Trophoblast cell (in vitro differentiated cells and primary cell): ENCODE measurements at places on chromosomes 5 and 9.

DNA sequence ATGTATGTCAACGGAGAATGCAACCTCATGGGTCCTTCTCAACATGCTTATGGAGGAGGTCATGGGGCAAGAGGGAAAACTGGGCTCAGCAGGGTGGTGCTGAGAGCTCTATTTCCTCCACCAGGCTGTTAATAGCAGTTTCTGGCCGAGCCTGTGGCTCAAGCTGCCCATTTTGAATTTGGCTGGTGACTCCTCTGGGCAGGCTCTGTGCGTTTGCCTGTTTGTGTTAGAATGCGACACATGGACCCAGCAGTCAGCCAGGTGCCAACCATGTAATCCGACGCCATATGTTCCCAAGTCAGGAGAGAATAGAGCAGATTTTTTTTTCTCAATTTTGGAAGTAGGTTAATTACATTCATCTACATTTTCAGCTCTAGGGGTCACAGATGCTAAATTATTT lies 387.7 kb upstream of the CLINT1 start:
- DNase-seq = no peak

- DNase-seq = no peak
These were observed 198.8 kb downstream of the AUH start for GRCh38 chr9:91162784-91163443.

- no peak for DNase-seq
These were observed 4.4 kb downstream of the LRRC8A start for GRCh38 chr9:128886211-128886891.

- no peak for DNase-seq
These were observed 65.7 kb upstream of the C6 start for GRCh38 chr5:41279040-41279439.

DNA sequence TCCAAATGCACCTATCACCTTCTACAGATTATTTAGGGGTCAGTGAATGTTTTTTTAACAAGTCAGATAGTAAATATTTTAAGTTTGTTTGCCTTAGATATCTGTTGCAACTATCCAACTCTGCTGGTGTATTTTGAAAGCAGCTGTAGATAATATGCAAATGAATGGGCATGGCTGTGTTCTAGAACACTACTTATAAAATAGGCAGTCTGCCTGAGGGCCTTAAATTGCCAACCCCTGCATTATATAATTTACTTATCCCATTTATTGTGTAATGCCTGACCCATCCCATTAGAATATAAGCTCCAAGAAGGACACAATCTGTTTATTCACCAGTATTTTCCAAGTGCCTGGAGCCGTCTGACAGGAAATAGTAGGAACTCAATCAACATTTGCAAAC lies 149.0 kb downstream of the TTC39B start:
- no peak for DNase-seq

GRCh38 chr9:113499876-113500497 lies 36.5 kb downstream of the RGS3 start:
- no peak for DNase-seq

GRCh38 chr5:87503004-87503403 lies 90.3 kb upstream of the CCNH start:
- DNase-seq = no peak

DNA sequence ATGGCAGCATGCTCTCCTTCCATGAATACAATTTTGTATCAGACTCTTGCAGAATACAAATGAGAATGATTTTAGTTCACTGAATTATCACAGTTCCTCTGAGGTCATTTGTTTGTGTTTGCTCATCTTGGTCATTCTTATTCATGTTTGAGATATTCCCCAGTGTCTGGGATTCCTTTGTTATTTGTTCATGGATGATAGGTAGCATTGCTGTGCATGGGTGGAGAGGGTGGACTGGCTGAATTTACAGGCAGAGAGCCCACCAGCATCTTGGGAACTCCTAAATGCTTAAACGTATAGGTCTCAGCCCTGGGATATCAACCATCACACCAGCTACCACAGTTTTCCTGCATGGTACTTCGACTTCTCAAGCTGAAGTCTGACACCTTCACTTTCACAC lies 459.8 kb downstream of the CCDC171 start:
- peak; percentile 86 for DNase-seq

DNA sequence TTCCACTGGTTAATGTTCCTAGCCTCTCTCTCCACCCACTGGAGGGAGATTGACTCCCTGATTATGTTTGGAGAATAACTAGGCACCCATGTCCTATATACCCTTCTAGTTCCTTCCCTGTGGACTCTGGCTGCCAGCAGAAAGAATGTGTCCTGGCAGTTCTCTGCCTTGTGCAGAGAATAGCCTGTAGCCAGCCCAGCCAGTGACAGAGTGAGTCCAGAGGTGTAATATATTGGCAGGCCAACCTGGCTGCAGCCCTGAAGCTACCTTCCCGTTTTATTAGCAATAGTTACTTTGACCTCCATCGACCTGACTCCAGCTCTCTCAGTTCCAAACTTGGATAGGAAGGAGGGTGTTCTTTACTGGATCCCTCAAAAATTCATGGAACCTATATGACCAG lies 8.1 kb downstream of the SETD9 start:
- no peak for DNase-seq

DNA sequence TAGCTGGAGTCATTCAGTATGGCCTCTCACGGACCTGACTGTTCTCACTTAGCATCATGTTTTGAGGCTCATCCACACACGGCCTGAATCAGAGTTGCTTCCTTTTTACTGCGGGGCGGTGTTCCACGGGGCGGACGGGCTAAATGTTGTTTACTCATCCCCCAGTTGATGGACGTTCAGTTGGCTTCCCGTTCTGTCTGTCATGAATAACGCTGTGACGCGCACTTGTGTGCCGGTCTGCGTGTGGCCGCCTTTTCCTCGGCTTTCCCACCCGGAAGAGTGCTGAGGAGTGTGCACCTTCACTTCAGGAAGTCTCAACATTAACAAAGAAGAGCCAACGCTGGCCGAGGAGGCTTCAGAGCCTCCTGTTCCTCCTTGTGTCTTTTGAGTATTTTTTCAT lies 39.0 kb upstream of the IRX4 start:
- DNase-seq = no peak

- DNase-seq = no peak
These were observed 25.7 kb downstream of the C9orf85 start for GRCh38 chr9:71937070-71937625.

- no peak for DNase-seq
These were observed 51.3 kb downstream of the ANXA1 start for GRCh38 chr9:73202980-73203379.

GRCh38 chr5:32109236-32109635 lies 64.9 kb downstream of the GOLPH3 start:
- DNase-seq = peak; percentile 41

DNA sequence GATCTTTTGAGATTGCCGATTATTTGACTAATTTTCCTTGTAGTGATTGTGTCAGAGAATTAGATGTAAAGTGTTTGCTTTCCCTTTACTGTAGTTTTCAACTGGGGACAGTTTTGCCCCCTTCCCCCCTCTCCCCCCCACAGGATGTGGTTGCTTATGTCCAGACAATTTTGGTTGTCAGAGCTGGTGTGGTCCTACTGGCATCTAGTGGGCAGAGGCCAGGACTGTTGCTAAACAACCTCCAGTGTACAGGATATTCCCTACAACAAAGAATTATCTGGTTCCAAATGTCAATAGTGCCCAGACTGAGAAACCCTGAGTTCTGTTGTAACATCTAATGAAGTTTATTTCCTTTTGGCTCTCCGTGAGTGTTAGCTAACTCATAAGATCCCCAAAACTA lies 20.0 kb downstream of the TMEFF1 start:
- no peak for DNase-seq

GRCh38 chr5:53321073-53321472 lies 159.4 kb upstream of the FST start:
- DNase-seq = no peak

DNA sequence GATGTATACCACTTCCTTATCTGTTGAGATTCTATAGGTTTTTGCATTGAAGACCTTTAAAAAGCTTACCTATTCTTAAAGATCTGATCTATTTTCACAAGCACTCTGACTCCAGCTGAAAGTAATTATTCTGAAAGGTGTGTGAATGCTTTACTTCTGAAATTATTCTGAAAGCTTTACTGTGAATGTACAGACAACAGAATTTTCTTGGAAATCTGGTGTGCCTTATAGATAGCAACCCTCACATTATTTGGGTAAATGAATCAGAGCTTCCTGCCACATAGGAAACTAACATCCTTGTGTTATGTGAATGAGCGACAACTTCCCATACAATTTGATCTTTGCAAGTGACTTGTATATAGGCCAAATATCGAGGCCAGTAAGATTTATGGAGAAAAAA lies 6.5 kb downstream of the CDO1 start:
- no peak for DNase-seq

GRCh38 chr9:128145951-128146351 lies 3.3 kb upstream of the LCN2 start:
- no peak for DNase-seq

- no peak for DNase-seq
These were observed 14.6 kb upstream of the TRAF1 start for GRCh38 chr9:120941046-120941770.

DNA sequence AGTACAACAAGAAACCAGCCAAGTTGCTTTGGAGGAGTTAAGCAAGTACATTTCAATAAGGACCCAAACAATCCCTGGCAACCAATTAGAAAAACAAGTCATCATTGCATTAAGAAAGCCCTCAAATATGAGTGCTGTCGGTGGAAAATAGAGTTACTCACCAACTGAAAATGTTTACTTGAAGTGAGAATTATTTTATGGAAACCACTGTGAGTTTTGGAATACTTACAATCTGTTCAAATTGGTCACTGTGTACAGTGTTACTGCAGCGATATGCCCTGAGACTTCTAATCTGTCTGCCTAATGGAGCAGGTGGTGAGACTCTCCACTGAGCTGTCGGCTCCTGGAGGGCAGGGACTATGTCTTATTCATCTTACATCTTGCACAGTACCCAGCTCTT lies 1073.2 kb upstream of the DMAC1 start:
- DNase-seq = no peak

DNA sequence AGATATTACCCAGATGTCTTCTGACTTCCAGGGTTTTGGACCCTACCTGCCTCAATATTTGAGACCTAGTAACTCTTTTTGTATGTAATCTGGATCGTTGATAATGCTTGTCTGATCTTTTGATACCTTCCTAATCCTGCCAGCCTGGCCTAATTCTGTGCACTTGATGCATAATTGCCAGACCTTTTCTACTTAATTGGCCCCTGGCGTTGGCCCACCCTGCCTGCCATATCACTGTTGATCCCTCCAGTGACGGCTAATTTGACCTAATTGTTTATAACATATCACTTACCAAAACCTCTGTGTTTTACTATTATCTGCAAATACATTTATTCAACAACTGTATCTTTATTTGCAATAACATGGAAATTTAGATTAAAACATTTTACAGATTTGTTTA lies 49.0 kb downstream of the SLC44A1 start:
- no peak for DNase-seq

DNA sequence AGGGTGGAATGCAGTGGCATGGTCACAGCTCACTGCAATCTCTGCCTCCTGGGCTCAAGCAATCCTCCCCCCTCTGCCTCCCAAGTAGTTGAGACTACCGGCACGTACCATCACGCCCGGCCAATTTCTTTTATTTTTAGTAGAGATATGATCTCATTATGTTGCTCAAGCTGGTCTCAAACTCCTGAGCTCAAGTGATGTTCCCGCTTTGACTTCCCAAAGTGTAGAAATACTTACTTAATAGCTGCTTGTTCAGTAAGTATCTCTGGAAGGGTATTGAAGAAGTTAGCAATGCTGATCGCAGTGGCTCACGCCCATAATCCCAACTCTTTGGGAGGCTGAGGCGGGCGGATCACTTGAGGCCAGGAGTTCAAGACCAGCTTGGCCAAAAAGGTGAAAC lies 35.7 kb upstream of the PLIN2 start:
- DNase-seq = peak; percentile 98

DNA sequence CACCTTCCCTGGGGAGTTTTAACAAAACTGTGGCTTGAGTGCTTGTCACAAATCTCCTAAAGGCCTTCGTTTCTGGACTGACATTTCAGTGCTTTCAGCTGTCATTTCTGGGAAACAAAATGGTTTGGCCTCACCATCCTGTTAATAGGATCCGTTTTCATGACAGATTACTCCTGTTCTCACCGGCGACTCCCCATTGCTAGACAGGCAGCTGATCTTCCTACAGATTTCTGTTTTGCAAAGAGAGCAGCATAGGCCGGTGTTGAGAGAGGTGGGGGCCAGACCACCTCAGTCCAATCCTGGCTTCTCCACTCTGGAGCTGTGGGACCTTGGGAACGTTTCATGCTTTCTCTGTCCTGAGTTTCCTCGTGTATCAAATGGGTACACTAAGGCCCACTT lies 75.5 kb upstream of the OTULINL start:
- no peak for DNase-seq

DNA sequence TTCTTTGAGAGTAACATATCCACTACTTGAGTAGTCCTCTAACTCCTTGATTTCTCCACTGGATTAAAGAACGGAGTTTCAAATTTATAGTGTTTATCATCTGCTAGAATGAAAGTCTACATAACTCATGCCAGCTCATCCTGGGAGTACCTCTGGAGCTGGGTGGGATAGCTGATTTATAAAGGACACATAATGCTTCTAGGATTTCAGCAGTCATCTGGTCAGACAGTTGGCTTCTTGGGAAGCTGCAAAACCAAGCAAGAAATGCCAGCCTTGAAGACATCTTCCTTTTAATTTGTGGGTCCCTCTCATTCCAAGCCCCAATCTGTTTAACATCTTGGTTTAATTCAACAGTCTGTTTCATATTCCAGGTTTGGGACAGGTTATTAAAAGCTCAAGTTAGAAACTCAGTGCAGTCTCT lies 3.2 kb downstream of the GALNT10 start:
- no peak for DNase-seq

GRCh38 chr9:120877276-120878034 lies 467 bp upstream of the PHF19 start:
- DNase-seq = peak; percentile 31

- DNase-seq = no peak
These were observed 92.4 kb upstream of the CPLX2 start for GRCh38 chr5:175778951-175779503.

GRCh38 chr9:111605041-111605559 lies 5.7 kb upstream of the PTGR1 start:
- no peak for DNase-seq

DNA sequence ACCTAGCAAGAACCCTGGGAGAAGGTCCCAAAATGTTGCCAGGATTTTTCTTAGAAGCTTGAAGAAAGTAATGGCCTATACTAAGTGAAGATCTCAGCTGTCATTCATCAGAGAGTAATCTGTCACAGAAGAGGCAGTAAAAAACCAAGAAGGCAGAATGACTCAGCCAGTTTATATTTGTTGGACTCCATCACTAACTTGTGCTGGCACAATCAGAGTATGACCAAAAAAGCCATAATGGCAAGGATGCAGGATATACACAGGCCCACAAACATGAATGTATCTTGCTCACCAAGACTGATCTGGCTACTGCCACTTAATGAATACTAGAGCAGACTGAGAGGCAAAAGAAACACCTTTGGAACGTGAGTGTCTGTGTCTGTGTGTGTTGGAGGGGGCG lies 104.0 kb upstream of the POU5F2 start:
- DNase-seq = no peak

DNA sequence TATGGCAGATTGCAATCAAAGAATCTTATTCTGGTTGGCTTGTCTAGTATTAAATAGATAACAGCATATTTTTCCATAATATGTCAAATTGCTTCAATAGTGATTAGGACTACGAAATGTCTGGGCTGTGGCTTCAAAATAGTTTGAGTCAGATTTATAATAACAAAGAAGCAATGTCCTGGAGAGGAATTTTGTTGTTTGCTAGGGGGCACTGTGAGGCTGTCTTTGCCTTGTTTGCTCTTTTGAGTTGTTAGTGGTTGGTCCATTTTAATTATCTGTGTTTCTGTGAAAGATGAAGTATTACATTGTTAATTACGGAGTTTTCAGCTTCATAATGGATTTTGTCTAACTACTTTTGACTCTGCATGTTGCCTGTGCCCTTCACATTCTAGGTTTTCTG lies 713.6 kb downstream of the TLE4 start:
- DNase-seq = peak; percentile 2
